COLO829 (cell line): ENCODE measurements at places on chromosomes 3 and 15.

DNA sequence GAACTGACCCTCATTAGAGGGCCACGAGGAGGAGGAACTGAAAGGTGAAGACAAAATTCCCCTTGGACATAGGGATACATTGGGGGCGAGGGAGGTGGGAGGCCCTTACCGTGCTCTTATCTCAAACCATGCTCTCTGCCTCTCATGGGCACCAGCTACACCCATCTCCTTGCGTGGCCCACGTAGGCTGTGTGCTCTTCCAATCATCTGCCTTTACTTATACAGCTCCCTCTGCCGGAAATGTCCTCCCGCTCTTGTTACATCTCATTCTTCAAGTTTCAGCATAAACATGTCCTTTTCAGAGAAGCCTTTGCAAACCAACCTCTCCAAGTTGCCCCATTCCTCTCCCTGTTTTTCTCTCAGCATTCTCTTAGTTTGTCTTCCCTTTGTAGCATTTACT, 307.8 kb upstream of the PROK2 start:
- peak; percentile 28 for DNase-seq

DNA sequence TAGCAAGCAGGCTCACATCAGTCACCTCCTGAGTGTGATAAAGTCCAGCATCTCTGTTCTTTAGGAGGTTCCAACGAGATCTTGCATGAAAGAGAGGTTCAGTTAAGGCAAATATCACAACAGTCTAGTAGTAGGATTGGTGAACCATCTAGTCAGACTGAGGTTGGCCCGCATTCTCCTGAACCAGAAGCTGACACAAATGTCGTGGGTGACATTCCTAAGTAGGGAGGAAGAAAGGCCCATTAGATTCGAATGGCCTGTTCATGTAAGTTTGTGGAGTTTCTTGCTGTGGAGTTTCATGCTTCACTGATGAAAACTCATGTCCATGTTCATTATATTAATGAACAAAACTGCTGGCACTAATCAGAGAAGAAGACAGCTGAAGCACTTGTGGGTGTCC, 66.7 kb upstream of the XCR1 start:
- DNase-seq: no peak

GRCh38 chr15:37093480-37094332, 6.6 kb downstream of the MEIS2 start:
- no peak for DNase-seq

DNA sequence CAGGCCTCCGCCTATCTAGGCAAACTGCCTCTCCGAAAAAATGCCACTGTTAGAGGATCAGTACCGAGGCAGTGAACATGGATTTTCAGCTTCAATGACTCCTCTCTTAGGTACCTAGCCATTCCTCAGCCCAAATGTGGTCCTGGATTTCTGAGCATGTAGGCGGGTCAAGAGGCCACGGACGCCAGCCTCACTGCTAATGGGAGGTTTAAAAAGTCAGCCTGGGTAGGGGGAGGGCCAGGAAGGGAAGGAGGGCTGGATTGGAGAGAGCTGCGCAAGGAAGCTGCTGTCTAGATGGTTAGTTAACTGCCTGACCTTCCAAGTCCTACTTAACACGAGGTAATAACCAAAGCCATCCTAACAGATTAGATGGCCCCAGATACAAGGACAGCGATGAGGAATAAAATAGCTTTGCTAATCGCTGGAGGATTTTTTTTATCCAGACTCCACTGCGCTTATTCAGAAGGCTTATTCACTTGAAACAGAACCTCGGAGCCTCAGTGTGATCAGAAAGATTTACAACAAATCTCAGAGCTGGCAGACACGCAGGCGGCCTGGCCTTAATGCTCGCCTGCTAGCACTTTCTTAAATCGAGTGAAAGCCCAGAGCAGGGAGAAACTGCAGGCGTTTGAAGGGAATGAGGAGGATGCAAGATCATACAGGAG, 34.3 kb downstream of the TLE3 start:
- DNase-seq: no peak

- DNase-seq: no peak
Observed at GRCh38 chr3:186964616-186965015, 34.3 kb downstream of the ST6GAL1 start.

DNA sequence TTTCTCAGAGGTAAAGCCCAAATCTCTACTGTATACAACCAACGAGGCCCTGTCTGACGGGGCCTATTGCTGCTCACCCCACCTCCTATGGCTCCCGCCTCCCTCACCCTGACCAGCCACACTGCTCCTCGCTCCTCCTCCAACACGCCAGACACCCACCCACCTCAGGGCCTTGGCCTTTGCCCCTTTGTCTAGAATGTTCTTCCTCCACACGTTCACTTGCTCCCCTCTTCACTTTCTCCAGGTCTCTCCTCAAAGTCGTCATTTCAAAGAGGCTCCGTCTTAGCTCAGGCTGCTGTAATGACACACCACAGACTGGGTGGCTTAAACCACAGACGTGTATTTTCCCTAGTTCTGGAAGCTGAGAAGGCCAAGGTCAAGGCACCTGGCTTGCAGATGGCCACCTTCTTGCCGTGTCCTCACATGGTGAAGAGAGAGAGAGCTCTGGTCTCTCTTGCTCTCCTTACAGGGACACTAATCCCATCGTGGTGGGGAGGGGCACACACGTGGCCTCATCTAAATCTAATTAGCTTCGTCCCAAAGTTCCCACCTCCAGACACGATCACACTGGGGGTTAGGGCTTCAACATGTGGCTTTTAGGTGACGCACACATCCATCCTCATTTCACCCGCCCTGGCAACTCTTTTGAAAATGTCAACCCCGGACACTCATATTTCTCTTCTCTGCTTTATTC, 98.2 kb downstream of the TLE3 start:
- no peak for DNase-seq

- DNase-seq: no peak
Observed at GRCh38 chr3:39980781-39981180, 171.4 kb downstream of the MYRIP start.

DNA sequence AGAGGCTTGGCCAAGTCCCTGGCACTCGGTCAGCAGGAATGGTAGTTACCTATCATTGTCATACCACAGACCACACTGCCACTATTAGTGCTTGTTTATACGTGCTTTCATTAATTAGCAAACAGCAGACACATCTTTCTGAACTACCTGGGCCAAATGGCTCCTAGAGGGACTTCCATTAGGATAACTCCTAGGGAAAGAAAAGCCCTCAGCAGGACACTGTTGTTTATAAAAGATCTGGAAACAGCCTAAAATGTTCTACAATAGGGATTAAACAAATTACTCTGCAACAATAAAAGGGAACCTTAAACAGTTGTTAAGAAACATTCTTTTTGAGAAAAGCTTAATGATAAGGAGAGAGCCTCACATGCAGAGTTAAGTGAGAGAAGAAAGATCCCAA, 38.5 kb downstream of the ARHGEF3 start:
- no peak for DNase-seq

DNA sequence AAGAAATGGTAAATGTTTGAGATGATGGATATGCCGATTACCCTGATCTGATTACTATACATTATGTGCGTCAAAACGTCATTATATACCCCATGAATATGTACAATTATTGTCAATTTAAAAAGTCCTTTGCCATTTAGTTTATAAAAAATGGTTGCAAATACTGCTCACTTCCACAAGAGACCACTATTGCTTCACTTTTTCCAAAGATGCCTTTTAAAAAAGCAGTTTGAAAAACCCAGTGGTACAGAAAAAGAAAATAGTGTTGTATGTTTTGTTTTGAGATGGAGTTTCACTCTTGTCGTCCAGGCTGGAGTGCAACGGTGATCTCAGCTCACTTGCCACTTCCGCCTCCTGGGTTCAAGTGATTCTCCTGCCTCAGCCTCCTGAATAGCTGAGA, 39.3 kb downstream of the EDEM1 start:
- no peak for DNase-seq

DNA sequence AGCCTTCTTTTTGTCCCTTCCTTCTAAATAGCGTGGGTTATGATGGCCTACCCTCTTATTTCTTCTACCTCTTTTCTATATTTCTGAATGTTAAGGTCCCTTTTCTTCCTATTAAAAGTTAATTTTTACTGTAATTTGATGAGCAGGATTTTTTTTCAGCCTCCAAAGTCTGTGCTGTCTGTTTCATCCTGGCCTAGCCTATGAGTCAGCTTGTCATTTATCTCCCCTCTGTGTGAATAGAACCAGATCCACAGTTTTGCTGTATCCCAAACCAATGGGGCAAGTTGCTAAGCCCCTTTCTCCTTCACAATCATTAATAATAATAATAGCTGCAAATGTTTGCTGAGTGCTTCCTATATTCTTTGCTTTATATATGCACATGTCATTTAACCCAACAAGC, 18.1 kb upstream of the C3orf38 start:
- DNase-seq: no peak

- DNase-seq: no peak
Observed at GRCh38 chr3:124202754-124203153, 210.8 kb upstream of the ROPN1 start.

GRCh38 chr3:49813497-49814174, at the start of gene UBA7:
Gene UBA7, minus strand, starts transcription at chr3:49813953. Its CDS starts 166 bp downstream, at chr3:49813787.
- DNase-seq: peak; percentile 78

GRCh38 chr3:14452740-14453710, 50.6 kb downstream of the SLC6A6 start:
- DNase-seq: peak; percentile 87

GRCh38 chr3:72634128-72634527, 214.1 kb downstream of the SHQ1 start:
- no peak for DNase-seq

DNA sequence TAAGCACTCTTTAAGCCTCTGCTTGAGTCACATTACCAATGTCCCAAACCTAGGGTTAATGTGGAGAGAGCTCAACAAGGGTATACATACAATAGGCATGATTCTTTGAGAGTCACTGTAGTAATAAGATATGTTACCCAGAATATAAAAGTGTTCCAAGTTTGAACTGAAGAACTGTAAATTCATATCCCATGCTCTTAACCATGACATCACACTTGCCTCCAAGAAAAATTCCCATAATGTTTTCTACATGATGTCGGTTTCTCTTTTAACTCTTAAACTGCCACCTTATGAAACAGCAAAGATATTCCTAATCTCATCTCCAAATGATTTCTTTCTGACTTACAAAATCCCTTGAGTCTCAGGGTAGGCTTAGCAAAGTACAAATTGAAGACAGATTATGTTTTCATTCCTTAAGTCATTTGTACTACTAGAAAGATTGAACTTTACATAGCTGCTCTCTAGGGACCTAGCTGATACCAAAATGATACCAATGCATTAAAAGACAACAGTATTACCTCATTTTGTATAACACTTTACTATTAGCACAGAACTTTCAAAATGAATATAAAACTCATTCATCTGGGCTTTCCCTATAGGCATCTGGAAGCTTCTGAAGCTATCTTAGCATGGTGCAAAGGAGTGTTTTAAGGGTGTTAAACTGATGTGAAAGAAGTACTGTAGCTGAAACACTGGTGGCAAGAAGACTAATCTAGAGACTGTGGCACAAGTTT, 127.1 kb downstream of the KCNMB2 start:
- DNase-seq: no peak

- no peak for DNase-seq
Observed at GRCh38 chr3:98777286-98777685, 14.1 kb downstream of the ST3GAL6 start.

GRCh38 chr3:53672981-53673380, 173.2 kb downstream of the CHDH start:
- DNase-seq: no peak

GRCh38 chr15:63605816-63606215, 8.6 kb downstream of the FBXL22 start:
- no peak for DNase-seq

DNA sequence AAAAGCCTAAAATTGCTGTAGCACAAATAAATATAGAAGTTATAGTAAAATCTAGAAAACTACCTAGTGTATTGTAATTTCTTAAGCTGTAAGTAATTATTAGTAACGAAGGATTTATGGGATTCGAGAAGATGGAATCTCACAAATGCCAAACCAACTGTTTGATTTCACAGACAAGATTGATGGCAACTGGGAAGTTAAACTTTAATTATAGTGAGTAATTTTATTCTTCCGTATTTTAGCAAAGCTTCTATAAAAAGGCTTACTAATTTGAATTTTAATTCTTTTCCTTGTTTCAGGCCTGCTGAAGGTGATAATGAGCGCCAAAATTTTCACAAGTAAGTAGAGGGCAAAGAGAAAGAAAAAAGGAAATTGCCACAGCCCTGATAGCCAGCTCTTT, 36.6 kb downstream of the GATM start:
- DNase-seq: no peak

DNA sequence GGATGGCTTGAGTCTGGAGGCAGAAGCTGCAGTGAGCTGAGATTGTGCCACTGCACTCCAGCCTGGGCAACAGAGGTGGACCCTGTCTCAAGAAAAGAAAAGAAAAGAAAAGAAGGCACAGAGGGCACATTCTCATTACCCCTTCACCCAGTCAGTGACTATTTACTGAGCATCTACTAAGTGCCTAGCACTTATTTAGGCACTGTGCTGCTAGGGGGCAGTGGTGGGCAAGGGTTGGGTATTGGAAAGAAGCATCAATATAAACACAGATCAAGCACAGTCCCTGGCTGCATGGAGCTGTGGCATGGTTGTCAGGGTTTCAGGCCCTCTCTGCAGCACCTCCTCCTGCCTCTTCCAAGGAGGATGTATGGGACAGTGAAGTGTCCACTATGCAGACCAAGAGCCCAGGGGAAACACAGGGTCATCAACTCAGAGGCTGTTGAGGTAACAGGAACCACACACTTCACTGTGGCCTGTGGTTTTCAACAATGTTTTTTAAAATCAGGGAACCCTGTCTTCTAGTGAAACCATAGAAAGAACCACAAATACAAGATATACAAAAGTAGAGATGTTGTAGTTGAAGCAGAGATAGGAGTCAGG, 138.5 kb downstream of the RAB11A start:
- DNase-seq: no peak

DNA sequence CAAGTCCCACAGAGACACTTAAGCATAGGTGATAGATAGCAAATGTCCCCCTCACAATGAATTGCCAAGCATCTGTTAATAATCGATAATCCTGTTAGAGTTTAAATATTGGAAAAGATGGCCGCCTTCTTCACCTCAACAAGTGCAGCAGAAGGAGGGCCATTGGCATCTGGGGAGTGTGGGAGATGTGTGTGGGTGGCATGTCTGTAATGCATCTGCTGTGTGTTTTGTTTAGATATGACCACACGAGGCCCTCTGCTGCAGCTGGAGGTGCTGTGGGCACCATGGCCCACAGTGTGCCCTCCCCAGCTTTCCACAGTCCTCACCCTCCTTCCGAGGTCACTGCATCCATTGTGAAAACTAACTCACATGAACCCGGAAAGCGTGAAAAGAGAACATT, 12.9 kb downstream of the MKRN2 start:
- DNase-seq: no peak

DNA sequence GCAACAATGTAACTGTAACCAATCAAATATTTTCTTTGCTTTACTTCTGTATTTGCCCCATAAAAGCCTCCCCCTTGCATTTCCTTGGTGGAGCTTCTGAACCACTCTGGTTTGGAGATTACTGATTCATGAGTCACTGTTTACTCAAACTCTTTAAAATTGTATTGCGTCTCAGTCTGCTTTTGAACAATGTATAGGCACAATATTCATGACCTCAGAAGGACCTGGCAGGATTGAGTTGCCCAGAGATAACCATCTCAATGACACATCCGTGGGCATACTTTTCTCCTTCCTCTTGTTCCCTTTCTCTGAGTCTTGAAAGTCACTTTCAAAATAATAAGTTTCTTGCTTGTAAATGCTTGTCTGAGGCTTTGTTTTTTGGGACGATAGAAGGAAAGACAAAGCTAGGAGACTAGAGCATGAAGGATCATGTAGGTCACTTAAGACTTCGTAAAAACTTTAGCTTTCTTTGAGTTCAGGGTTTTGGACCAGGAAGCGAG, 57.1 kb upstream of the POU1F1 start:
- DNase-seq: peak; percentile 76
